ENCODE measurements at places on chromosomes 5 and 9. TPM values are rescaled to one million over a fixed set of nuclear protein-coding genes. Genes with fewer than 3 reads are reported as not detected.

The FAM78A gene
- total RNA-seq, result 1.7 TPM

The CHSY3 gene
- 41.0 TPM for total RNA-seq

The GLRX gene
- total RNA-seq, result 9.8 TPM

The DAB2 gene
- total RNA-seq, result 23.4 TPM

The AJM1 gene
- 0.94 TPM for total RNA-seq

The AMBP gene
- 1.6 TPM for total RNA-seq

The IFNE gene
- total RNA-seq, result not detected

The SLC6A3 gene
- total RNA-seq, result not detected

The KCTD16 gene
- 23.6 TPM for total RNA-seq

The ADRA1B gene
- 1.1 TPM for total RNA-seq

Measured in occipital lobe (tissue), 3 donors.